Activated CD8-positive, alpha-beta memory T cell treated with anti-CD3 and anti-CD28 coated beads for 4 hours (primary cell): ENCODE measurements at places on chromosomes 4 and X.

DNA sequence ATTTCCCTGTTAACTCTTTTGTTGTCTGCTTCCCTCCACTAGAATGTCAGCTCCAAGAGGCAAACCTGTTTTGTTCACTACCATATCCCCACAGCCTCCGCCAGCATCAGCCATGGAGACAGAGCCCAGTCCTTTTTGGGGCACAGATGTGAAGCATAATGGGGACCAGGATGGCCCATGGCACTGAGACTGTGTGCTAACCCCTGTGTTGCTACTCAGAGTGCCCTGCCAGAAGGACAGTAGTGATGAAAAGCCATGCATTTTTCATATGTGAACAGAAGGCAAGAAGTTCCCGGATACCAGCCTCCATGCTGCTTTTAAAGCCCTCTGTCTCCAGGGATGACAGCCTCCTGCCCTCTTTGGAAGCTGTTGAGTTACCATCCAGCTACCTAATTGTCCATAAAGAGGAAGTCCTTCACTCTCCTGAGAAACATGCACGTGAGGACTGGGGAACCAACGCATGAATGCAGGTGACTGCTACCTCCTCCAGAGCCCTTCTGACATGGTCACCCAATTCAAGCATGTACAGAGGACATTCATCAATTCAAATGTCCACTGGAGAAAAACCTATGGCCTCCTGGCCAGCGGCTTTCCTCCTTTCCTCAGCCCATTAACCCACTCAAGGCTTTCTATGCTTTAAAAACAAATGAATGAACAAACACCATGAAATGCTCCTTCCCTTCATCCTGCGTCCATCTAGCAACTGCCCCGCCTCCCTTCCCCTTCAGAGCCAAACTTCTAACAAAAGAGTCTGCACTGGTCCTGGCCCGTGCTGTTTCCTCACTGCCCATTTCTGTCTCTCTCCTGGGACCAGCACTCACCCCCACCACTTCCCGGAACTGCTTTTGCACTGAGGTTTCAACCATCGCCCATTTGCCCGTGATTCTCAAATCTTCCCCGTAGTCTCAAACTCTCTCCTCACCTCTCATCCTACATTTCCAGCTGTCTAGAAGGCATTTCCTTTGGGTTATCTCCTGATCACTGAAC is 18.0 kb downstream of the PNMA6F start:
- no peak for DNase-seq

DNA sequence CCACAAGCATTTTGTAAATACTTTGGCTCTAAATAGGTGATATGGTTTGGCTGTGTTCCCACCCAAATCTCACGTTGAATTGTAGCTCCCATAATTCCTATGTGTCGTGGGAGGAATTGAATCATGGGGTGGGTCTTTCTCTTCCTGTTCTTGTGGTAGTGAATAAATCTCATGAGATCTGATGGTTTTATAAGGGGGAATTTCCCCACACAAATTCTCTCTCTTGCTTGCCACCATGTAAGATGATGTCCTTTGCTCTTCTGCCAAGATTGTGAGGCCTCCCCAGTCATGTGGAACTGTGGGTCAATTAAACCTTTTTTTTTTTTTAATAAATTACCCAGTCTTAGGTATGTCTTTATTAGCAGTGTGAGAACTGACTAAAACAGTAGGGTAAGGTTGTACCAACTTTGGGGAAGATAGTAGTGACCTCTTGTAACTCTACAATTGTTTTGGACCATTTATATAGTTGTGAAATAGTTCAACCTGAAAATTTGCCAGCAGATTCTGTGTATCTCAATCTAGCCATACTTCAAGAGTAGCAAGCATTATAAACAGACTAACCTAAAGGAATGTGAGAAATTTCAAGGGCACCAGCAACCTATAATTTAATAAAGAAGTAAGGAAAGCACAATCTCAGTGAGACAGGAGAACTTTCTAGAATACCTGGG is 727.8 kb downstream of the GRID2 start:
- DNase-seq = no peak

- DNase-seq = no peak
Observed at GRCh38 chr4:157045507-157046127, 30.3 kb upstream of the GLRB start.

DNA sequence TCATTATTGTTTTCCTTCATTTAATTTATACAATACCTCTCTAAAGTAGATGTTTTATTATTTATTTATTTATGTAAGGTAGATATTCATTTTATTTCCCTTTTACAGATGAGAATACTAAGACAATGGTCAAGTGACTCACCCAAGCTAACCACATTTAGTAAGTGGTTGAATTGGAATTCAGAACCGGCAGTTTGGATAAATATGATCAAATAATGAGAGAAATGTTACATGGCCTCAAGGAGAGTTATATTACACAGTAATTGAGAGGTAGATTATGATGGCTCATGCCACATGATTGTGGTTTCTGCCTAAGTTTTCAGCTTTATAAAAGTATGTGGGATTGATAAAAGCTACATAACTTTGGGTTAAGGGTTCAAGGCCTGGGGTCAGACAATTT is 239.4 kb upstream of the BOD1L1 start:
- no peak for DNase-seq

DNA sequence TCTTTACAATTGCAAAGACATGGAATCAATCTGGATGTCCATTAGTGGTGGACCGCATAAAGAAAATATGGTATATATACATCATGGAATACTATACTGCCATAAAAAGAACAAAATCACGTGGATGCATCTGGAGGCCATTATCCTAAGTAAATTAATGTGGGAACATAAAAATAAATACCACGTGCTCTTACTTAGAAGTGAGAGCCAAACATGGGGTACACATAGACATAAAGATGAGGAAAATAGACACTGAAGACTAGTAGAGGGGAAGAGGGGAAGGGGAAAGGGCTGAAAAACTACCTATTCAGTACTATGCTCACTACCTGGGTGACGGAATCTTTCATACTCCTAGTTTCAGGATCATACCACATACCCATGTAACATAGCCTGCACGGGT is 179.3 kb upstream of the TECRL start:
- DNase-seq = no peak

- DNase-seq = peak; percentile 3
Observed at GRCh38 chr4:113869743-113870375, 108.3 kb upstream of the CAMK2D start.

- DNase-seq = no peak
Observed at GRCh38 chrX:127577884-127578283, 474.3 kb downstream of the ACTRT1 start.

DNA sequence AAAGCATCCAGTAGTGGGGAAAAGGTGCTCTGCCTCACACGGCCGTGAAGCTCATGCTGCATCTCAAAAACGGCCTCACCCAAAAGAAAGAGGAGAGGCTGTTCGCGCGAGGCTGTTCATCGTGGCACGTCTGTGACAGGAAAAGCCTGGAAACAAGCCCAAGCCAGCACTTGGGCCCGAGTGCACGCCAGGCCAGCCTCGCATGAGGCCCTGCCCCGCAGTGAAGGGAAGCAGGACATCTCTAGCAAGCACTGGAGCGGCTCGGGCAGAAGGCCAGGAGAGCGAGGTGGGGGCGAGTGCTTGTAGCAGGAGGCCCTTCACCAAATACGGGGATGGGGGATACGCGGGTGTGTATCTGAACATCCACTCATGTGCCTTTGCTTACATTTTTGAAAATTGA is 39.9 kb upstream of the MXD4 start:
- no peak for DNase-seq

DNA sequence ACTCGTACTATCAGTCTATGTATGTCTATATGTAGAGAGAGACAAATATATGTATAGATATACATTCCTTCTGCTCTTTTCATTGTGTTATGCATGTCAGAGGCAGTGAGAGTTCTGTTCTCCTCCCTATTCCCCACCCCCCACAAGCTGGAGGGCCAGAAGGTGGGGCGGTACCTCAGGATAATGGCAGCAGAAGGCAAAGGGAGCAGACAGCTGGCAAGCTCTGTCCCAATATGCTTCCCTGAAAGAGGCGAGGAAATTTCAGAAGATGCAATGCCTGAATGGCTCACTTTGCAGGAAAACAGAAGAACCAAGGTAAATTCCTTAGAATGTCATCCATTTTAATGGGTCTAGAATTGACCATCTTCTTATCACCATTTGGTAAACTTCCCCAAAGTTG is 114.4 kb downstream of the NAA11 start:
- DNase-seq = no peak
